ENCODE measurements at places on chromosomes 1 and 21.
A peak's percentile ranks its signal among the peaks of the same experiment; 100 is the strongest.

DNA sequence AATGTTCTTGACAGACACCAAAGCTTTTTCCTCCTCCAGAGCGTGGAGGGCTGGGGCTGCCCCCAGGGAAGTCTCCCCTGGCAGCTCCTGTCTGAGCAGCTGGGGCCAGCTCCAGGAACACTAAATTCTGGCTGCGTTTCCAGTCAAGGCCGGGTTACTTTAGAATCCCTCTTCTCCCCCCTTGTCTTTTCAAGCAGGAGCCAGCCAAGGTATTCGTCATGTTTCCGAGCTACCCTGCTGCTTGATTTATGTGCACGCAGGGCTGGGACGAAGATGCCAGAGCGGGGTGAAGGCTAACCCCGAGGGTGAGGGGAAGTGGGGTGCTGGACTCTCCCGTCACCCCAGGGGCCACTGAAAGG lies 68.1 kb upstream of the ANGPTL1 start:
- no peak for DNase-seq

DNA sequence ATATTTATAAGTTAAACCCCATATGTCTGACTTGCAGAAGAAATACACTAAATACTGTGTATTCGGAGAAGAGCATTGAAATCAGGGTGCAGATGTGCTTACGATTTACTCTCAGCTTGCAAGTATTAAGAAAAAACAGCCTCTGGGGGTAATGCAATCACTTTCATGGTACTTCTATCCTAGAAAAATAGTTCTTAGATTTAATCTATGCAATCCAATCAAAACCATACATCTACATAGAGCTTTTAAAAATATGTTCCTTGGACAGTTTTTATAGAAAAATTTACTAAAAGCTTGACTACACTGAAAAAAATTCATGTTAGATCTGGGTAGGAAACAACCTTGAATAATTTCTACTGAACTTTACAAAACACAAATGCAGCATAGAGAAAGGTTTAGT lies 890.3 kb upstream of the ADGRL2 start:
- DNase-seq: no peak

DNA sequence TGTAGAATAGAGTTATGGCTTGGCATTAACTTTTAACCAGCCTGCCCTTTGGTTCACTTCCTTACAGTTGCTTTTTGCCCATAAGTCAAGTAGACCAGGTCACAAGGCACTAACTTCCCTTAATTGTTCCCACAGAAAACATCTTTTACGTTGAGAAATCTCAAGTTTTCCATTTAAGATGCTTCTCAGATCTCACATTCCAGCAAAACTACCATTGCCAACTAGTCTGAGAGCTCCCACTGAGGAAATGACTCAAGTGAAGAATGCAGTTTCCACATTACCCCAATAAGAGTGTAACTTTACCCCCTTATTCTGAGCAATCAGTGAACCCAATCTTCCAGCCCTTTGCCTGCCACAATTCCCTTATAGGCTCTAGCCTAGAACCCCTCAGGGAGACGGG lies 502.2 kb upstream of the OLFM3 start:
- no peak for DNase-seq

GRCh38 chr1:36126797-36127500 lies 1.9 kb upstream of the COL8A2 start:
- DNase-seq: no peak

DNA sequence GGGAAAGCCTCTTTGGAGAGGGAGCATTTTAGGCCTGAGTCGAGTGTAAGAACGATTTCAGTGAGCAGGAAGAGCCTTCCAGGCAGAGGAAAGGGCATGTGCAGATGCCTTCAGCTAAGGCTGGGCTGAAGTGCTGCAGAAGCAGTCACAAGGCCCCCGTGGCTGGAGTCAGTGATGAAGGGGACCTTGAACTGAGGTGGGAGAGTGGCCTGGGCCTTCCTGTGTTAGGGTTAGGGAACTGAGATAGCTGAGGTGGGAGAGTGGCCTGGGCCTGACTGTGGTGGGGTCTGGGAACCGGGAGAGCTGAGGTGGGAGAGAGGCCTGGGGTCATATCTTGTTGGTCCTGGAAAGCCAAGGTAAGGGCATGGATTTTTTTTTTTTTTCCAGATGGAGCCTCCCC lies 50.9 kb upstream of the ETV3 start:
- DNase-seq: no peak

DNA sequence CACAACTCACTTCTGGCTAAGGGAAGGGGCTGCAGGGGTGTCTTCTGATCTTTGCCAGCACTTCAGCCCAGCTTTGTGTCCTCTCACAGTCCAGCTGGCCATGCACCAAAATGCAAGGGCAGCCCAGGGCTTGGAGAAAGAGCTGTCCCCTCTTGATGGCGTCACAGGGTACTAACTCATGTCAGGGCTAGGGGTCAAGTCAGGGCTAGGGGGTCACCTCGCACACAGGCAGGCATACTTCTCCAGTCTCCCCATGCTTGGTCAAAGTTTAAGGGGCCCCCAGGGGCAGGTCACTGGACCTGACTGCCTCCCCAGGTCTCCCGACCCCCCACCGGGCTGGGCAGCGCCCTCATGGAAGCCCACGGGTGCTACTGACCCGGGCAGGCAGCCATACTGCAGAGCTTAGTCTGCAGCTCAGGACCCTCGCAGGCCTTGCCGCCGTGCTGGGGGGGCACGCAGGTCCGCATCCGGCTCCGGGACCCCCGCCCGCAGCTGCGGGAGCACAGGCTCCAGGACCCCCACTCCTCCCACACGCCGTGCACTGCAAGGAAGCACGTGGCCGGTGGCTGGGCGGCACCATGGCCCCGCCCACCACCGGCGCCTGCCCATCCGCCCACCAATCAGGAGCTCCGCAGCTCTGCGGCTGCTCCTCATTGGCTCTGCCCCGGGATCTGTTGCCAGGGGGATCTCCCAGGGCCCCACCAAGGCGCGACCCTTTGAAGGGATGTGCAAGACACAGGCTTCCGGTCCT lies 21.5 kb downstream of the ADGRB2 start:
- DNase-seq: no peak

GRCh38 chr1:157955857-157956256 lies 37.6 kb upstream of the KIRREL1 start:
- no peak for DNase-seq

- DNase-seq: peak; percentile 38
Measured at GRCh38 chr1:160567858-160568682, 11.2 kb downstream of the CD84 start.

GRCh38 chr1:147625362-147625995 lies 44.8 kb downstream of the ACP6 start:
- DNase-seq: no peak

DNA sequence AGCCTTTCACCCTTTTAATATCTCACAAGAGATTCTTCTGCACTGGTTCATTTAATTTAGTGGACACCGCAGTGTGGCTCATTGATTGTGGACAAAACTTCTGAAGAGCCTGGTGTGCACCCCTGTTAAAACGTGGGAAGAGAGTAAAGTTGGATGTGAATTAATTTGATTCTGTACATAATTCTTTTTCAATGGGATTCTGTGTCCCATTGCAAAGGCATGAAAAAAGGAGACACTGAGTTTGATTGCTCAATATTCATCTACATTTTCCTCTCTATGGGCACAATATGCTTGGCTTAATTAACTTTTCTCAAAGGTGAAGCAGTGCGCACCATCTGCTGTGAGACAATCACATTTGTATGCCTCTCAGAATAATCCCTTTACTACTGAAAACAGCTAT lies 95.1 kb downstream of the BARHL2 start:
- no peak for DNase-seq

DNA sequence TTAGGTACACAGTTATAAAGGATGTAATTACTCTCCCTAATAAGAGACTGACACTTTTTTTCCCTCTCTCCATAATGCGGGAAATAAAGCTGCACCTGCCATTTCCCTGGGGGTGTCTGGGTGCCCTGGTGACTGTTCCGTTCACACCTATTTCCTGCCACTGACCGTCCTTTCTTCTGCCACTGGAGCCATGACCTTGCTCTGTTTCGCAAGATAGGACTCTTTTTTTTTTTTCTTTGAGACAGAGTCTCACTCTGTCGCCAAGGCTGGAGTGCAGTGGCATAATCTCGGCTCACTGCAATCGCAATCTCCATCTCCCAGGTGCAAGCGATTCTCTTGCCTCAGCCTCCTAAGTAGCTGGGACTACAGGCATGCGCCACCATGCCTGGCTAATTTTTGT lies 66.1 kb upstream of the SERBP1 start:
- DNase-seq: no peak

GRCh38 chr1:214391873-214392645 lies 111.1 kb downstream of the SMYD2 start:
- no peak for DNase-seq

- DNase-seq: no peak
Measured at GRCh38 chr1:226736908-226737818, 1.9 kb downstream of the ITPKB start.

- DNase-seq: no peak
Measured at GRCh38 chr1:214066936-214067335, 79.2 kb downstream of the PROX1 start.

- DNase-seq: no peak
Measured at GRCh38 chr1:225834417-225835329, 24.7 kb downstream of the EPHX1 start.

- DNase-seq: no peak
Measured at GRCh38 chr1:30977105-30977504, 68.5 kb upstream of the SDC3 start.

GRCh38 chr1:26119892-26120608 lies 8.4 kb downstream of the PDIK1L start:
- DNase-seq: no peak

DNA sequence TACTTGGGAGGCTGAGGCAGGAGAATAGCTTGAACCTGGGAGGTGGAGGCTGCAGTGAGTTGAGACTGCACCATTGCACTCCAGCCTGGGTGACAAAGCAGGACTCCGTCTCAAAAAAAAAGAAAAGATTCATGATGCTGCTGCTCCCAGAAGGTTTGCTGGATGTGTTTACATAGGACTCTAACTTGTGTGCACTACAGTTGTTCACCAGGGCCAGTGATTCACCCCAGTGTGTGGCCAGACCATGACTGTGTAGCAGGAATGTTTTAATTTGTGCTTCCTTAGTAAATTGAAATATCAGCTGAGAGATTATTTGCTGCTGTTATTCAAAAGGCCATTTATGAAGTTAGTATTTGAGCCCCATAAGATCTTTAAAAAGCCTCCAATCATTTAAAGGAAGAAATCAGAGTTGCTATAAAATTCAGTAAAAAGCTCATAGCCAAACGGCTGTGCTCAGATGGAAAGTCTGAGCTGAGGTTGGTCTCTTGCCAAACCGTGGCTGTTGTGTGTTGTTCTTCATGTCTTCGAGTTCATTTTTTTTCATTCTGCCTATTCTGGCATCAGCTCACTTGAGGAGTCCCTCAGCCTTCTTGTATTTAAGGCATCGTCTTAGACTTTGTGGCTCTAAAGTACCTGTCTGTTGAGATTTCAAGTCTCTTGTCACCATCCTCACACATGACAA lies 18.1 kb upstream of the PGD start:
- no peak for DNase-seq

GRCh38 chr1:28159243-28159642 lies 17.2 kb downstream of the PTAFR start:
- no peak for DNase-seq

DNA sequence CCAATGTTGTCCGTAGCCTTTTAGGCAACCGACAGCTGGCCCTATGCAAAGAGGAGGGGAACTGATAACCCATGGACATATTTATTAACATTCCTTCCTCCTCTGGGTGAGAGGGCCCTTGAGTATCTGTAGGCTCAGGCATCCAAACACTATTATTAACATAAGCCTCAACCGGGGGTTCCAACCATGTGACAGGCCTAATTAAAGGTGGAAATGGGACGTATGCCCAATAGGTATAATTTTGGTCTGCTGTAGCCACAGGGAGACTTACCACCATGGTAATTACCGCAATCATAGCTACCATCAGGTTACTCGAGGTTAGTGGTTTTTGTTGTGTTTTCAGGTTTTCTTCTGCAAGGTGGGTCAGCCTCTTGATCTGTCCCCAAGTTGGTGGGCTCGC lies 5.3 kb downstream of the DAP3 start:
- DNase-seq: no peak

GRCh38 chr1:111604931-111605330 lies 14.7 kb upstream of the RAP1A start:
- no peak for DNase-seq

DNA sequence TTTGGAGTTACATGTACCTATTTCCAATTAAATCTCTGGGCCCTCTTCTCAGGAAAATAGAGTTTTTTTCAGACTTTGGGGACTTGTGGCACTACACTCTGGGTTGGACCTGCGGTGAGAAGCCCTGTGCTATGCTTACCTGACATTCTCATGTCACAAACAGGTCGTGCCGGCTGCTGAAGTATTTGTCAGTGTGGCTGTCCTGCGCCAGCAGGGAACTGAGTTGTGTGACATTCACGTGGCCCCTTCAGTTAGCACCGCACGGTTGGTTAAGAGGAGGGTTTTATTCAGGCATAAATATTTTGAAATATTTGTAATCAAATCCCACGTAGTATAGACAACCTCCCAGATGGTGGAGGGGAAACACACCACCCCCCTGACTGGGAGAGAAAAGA lies 6.3 kb upstream of the COL6A2 start:
- no peak for DNase-seq

DNA sequence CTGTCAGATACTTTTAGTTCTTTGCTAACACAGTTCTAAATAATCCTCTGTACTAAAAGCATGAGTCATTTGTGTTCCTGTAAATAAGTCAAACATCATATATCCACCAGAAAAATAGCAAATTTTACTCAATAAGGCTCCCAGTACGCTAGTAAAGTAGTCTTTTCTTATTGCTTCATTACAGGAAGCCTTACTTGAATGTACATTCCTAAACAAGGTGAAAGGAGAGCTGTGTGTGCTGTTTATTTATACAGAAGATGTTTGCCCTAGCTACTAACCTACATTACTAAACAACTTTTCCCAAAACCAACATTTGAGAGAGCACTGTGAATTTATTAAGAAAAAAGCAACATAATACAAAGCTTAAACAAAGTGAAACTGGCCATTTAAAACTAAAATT lies 52.0 kb downstream of the ZNHIT6 start:
- no peak for DNase-seq

GRCh38 chr1:194042736-194043135 lies 856.3 kb upstream of the B3GALT2 start:
- no peak for DNase-seq

DNA sequence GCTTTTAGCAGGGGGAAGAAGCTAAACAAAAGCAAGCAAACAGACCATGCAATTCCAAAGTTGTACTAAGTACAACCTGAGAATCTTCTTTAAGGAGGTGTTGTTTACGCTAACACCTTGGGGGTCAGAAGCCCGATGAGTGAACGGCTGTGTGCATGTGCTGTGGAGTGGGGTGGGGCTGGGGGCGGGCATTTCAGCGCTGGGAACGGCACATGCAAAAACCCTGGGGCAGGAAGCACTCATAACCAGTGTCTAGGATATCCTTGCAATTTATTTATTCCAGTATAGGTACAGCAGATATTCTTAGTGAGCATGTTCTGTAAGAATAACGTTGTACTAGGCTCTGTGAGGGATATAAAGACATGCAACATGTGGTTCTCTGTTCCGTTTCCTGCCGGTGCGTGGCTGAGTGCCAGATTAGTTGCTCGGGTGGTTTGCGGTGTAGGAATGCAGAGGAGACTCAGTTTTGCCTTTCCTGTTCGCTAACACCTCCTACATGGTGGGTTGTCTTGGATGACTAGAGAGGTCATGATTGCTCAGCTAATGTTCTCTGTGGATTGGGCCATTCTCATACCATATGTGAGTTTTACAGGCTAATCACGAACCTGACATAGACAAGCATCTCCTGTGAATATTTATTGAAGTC lies 3.7 kb downstream of the FASLG start:
- peak; percentile 68 for DNase-seq

- DNase-seq: no peak
Measured at GRCh38 chr1:24465638-24466037, 37.0 kb upstream of the RCAN3 start.

- no peak for DNase-seq
Measured at GRCh38 chr1:200631375-200631774, 10.8 kb upstream of the KIF14 start.

- no peak for DNase-seq
Measured at GRCh38 chr1:100349246-100349645, 3.1 kb upstream of the CDC14A start.
